Fibroblast of skin of left biceps (primary cell): ENCODE measurements at places on chromosomes 5 and 9.

DNA sequence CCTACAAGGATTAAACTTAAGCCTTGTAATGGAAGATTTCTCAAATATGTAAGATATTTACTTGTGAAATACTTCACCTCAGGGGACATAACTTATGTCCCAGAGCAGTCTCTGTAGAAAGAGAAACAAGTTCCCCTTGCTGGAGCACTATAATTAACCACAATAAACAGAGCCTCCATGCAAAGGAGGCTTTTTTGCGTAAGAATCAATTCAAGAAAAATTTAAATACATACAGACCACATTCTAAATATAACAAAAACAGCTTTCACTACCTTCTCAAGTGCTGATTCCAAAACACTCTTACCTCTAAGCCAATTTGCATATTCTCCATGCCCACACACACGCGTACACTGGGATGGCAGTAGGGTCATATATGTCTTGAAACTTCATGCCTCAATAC, 30.7 kb upstream of the CCNB1 start:
- DNase-seq: peak; percentile 29

DNA sequence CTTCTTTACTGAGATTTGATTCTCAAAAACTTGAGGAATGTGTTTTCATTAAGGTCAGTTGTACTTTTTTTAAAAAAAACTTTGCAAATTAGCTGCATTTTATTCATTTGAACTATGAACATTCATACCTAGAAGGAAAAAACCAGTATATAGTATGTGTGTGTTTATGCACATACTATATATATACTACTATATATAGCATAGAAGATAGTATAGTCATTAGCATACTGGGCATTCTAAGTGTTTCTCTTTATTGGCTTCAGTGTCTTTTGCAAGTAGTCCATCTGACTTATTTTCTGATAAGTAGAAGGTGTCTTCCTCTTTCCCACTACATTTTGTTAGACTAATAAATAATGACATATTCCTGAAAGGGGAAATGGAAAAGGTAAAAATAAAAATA, 33.0 kb downstream of the ELOVL7 start:
- DNase-seq: no peak

- no peak for DNase-seq
These were observed 1.6 kb downstream of the KLHL3 start for GRCh38 chr5:137734331-137734730.

GRCh38 chr5:132501961-132502931, 11.7 kb upstream of the IRF1 start:
- no peak for DNase-seq

DNA sequence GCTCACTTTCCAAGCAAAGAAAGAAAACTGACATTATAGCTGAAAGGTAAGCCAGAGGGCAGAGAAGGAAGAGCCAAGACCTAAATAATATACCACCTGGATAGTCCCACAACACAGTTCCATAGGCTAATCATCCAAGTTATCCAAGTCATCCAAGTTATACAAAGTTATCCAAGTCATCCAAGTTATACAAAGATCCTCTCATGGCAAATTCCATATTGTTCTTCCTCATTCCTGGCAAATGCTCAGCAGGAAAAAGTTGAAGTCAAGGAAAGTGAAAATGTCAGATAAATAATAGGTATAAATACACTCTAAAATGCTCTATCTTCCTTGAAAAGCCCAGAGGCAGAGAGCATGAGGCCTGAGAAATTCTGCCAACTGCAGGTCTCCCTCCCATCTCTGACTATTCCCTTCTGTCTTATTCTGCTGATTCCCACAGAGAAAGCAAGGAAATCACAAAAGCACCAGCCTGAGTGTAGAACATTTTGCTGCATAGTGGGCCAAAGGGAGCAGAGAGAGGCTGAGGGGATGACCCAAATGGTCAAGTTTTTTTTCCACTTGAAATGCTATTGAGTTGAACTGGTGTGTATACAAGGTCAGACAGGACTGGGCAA, 12.5 kb downstream of the MCTP1 start:
- no peak for DNase-seq

DNA sequence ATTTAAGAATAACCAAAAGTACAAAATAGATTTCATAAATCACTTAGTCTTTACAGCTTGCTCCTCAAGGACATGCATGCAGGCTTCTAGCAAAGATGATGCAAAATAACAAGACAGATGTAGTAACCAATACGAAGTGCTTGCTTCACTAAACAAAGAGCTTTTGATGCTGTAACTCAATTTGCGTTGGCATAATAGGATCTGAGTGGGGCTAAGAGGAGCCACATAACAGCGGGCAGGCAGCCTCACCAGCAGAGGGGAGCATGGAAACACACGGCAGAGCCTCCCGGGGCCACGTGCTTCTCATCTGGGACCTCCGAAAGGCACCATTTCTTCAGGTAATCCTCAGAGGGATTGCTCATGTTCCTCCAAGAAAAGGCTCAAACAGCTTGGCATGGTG, 139.7 kb downstream of the C5orf15 start:
- no peak for DNase-seq

DNA sequence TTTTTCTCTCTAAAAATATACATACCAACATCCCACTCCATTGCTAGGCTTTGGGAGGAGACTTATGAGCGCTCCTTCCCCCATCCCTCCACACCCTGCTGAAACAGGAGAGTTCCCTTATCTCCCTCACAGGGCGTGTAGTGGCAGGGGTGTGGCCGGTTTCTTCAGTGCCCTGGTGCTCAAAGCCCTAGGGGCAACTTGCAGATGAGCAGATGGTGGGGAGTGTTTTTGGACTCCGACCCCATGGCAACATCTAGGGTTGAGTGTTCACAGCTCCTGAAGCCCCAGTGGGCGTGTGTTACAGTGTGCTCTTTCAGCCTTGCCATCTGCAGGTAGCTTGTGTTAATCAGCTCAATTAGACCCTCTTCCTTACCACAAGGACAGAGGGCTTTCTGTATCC, 409.5 kb downstream of the MAT2B start:
- DNase-seq: no peak

- no peak for DNase-seq
These were observed 41.6 kb downstream of the KIAA1191 start for GRCh38 chr5:176319827-176320554.

DNA sequence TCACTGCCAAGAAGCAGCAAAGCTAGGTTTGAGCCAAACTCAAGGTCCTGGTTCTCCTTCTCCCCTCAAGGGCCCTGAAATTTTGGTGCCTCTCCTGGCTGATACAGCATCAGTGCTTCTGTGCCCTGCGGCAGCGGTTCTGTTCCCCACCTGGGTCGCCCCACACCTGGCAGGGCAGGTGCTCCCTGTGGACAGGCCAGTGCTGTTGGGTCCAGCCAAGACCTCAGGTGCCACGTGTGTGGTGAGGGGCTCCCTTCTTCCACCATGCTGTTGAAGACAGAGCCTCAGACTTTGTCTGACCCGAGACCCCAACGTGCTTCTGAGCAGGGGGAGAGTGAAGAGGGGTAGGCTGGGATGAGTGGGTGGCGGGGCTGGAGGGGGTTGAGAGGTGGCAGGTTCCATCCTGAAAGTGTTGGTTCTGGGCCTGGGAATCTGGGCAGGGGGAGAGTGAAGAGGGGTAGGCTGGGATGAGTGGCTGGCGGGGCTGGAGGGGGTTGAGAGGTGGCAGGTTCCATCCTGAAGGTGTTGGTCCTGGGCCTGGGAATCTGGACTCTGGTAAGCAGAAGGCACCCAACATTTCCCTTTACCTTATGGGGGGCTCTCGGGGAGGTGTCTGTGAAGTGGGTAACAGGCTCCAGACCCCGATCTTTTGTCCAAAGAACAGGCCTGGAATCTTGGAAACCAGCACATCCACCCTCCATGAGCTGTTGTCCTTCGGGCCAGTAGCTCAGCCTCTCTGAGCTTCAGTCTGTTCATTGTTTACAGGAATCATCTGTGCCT, 2.3 kb downstream of the PLEKHG4B start:
- DNase-seq: no peak

GRCh38 chr5:35698047-35698808, 80.6 kb downstream of the SPEF2 start:
- DNase-seq: no peak

GRCh38 chr5:129771058-129771838, 23.4 kb downstream of the MINAR2 start:
- peak; percentile 28 for DNase-seq

- peak; percentile 65 for DNase-seq
These were observed 363.4 kb upstream of the SLC30A5 start for GRCh38 chr5:68730220-68730978.

DNA sequence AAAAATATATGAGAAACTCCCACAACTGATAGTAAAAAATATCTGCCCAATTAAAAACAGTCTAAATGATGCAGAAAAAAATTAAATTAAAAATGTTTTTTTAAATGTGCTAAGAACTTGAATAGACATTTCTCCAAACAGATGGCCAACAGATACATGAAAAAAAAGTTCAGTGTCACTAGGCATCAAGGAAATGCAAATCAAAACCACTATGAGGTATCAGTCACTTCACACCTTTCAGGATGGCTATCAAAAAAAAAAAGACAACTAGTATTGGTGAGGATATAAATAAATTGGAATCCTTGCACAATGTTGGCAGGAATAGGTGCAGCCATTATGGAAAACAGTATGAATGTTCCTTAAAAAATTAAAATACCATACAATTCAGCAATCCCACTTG, 16.6 kb downstream of the ZNF131 start:
- DNase-seq: no peak

DNA sequence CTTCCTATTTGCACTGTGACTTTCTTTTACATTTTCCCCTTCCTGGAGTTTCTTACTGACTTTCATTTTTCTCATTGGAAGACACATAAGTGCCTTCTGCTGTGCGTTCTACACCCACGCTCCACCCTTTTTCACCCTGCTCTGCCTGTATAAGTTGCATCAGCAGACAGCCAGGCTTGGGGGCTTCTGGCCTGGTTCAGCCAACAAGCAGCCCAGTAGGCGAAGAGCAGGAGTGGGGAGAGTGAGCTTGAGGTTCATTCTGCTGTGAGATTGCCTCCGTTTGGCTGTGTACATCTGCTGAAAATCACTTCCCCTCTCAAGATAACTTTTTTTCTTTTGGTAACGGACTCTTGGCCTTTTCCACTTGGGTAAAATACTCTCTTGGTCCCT, 38.4 kb downstream of the RASGRF2 start:
- DNase-seq: no peak
